ENCODE measurements at places on chromosomes 3 and 15.

GRCh38 chr15:91915576-91915975 lies 62.1 kb downstream of the SLCO3A1 start:
- DNase-seq: no peak

DNA sequence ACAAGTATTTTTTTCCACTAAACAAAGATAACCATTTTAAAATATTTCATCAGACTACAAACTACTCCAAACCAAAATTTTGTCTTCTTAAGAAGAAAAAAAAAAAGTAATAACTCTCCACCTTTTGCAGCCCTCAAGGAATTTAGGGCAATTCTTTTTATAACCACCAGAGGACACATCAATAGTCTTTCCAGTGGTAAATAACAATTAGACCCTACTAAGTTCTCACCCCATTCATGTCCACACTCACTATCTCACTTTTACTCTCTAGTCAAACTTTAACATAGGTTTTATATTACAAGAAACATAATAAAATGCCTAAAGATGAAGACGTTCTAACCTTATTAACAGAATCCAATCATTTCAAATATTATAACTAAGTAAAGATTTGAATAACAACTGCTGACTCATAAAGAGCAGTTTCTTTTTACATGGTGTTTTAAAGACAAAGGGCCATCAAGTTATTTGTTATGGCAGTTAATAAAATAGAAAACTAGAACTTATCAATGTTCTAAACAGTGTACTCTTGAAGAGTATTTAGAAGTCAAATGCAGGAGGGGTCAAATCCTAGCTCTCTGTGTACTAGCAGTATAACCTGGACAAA lies 33.0 kb downstream of the CCDC39 start:
- DNase-seq: peak; percentile 32

GRCh38 chr3:72155391-72156064 lies 370.6 kb upstream of the PROK2 start:
- DNase-seq: no peak

GRCh38 chr15:38768970-38769369 lies 204.4 kb upstream of the RASGRP1 start:
- no peak for DNase-seq

- no peak for DNase-seq
Measured at GRCh38 chr3:34362910-34363309, 564.5 kb downstream of the PDCD6IP start.

DNA sequence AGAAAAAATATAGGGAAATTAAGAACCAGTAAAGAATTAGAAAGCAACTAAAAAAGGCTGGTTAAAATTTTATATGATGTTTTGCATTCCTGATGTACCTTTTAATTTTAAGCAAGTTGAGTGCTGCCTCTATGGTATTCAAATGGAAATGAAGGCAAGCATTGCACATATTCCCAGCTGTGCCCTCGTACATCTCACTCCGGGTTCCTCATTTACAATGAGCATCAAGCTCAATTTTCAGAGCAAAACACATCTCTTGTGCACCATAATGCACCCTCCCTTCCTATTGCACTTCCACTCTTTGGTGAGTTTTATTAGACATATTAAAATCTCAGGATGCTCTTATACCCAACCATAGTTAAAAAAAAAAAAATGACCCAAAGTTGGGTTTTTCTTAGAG lies 267.9 kb downstream of the CHST2 start:
- DNase-seq: no peak

DNA sequence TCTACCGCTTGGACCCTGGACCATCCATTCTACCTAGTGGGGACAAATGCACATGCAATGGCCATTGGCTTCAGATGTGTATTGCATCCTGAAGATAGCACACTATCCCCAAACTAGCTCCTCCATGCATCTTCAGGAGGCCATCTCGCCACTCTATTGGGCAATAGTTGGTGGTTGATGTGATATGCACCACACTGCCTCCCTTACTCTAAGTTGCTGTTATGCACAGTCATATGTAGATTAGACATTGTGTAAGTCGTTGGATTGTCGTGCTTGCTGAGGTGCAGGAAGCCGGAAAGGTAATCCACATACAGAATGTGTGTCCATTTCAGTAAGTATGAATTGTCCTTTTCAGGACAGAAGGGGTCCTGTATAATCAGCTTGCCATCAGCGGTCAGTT lies 26.7 kb upstream of the PLA2G4D start:
- no peak for DNase-seq

GRCh38 chr3:151085889-151086483 lies 522 bp downstream of the MED12L start:
- DNase-seq: no peak

GRCh38 chr3:44117239-44117638 lies 124.4 kb upstream of the TOPAZ1 start:
- no peak for DNase-seq

GRCh38 chr15:23854203-23854911 lies 167.3 kb upstream of the NDN start:
- no peak for DNase-seq

GRCh38 chr3:153350420-153350819 lies 188.4 kb downstream of the RAP2B start:
- DNase-seq: no peak

- no peak for DNase-seq
Measured at GRCh38 chr3:192906940-192907339, 10.7 kb downstream of the MB21D2 start.

DNA sequence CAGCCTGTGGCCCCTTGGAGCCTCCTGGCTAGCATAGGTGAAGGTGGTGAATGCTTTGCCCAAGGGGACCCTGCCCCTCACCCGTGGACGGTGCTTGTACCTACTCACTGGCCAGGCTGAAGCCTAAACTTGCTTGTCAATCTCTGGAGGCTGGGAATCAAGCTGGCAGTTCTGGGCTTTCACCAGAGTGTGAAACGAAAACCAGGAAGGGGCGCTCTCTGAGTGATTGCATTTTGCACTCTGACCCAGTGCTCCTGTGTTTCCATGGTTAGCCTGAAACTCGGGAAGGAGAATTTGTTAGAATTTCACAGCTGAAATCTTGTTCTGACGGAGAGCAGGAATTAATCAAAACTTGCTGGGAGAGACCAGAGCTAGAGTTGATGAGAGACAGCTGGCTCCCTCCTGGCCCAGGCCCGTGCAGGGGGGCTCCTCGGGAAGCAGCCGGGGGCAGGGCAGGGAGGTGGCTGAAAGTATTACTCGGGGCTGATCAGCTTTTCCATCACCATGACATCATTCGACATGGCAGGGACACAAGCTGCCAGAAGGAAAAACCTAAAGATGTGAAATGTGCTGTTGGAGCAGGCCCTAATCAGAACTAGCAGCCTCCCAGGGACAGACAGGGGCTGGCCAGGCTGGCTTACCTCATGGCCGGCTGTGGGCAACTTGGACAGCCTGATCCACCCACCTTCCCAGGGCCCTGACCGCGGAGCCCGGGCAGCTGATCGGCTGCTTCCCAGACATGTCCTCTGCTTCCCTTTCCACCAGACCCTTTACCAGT lies 323.6 kb upstream of the CTDSPL start:
- DNase-seq: no peak

DNA sequence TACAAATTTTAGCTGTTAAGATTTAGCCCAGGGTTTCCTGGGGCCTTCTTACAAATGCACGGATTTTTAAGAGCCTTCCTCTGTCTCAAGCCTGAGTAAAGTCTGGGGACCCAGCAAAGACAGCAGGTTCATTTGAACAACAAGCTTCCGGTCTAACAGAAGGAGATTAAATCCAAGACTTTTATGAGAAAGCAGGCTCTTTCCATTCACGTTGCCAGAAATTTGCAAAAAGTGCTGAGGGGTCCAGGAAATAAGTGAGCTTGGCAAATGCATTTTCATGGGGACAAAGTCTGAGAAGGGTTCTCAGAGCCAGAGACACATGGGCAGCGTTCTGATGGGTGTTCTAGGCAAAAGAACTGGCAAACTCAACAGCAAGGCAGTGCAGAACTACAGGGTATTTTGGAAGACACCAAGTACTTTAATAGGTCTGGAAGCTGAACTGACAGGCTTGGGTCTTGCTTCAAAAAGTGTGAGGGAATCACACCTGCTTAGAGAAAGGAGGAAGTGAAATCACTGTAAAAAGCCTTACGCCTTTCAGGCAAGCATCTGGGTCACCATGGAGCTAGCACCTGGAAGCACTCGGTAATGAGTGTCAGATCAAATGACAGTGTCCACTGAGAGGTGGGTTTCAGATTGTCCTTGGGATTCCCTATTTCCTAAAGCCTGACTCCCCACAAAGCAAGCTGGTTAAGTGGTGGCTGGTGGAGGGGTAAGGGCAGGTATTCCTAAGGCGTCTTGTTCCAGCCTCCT lies 115.8 kb upstream of the ARHGEF3 start:
- DNase-seq: no peak

DNA sequence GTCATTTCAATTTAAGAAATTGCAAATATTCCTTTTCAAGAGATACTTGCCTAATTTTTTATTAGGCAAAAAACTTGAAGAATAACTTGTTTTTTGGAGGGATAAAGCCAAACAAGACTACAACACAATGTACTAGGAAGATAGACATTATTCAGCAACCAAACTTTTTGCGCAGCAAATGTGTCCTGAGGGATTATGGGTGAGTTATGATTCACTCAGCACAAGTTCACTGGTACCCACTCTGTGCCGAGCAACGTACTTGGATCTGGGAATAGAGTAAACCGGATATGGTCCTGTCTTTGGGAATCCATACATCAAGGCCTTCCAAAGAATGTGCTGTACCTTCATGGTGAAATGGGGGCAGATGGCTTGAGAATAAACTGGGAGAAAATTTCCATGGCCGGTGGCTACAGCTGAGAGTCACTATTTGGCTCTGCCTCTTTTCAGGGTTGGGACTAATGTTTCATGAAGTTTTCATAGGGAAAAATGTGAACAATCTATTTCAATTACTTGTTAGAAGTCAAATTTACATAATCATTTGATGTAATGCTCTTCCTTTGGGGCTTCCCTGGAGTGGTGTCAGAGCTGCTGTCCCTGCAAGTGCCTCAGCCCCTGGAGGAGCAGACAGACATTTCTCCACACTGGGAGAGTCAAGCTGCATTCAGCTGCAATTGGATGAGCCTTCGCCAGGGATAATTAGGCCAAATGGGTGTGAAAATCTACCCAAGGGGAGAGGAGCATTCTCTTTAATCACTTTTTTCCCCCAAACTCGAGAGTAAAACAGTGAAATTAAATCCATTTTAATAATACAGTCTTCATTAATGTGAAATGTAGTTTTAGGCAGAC lies 315.2 kb downstream of the CLSTN2 start:
- DNase-seq: no peak

- DNase-seq: no peak
Measured at GRCh38 chr3:6179761-6180160, 681.2 kb upstream of the GRM7 start.

DNA sequence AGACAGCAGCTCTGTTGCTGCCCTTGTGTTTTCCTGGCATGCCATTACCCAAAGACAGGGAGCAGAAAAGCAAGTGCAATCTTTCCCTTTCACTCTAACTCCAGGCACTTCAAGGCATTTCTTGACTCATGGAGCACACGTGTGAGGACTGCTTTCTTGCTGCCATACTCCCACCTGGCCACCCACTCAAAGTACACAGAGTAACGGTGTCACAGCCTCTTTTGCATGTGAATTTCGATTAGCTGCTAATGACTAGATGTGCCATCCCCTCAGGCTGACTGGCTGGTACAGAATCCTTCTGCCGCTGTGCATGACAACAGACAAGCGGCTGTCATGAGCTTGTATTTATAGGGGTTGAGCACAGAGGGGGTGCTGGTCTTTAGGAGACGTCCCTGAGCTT lies 380.6 kb downstream of the CTNNB1 start:
- DNase-seq: no peak

GRCh38 chr15:78840661-78841375 lies 29.6 kb upstream of the ADAMTS7 start:
- DNase-seq: peak; percentile 72

- DNase-seq: no peak
Measured at GRCh38 chr3:9704347-9705322, 1.0 kb downstream of the CPNE9 start.

DNA sequence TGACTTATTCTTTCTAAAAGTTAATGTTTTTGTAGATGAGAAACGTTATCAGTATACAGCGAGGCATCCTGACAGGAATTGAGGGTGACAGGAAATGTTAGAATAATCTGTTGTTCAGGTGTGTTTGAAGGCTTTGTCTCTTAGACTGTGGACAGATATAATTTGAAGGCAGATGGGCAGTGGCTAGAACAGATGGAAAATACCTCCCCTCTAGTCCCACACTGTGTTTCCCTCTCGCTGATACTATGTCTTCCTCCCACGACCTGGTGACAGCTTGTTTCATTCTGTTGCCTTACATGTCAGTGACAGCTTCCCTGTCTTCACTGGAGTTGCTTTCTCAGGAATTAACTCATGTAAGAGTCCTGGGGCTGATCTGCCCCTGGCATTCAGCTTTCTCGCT lies 125.3 kb downstream of the MYRIP start:
- DNase-seq: no peak

Measured in Kasumi-1 (cell line).